ENCODE measurements at places on chromosomes 3 and 15.

DNA sequence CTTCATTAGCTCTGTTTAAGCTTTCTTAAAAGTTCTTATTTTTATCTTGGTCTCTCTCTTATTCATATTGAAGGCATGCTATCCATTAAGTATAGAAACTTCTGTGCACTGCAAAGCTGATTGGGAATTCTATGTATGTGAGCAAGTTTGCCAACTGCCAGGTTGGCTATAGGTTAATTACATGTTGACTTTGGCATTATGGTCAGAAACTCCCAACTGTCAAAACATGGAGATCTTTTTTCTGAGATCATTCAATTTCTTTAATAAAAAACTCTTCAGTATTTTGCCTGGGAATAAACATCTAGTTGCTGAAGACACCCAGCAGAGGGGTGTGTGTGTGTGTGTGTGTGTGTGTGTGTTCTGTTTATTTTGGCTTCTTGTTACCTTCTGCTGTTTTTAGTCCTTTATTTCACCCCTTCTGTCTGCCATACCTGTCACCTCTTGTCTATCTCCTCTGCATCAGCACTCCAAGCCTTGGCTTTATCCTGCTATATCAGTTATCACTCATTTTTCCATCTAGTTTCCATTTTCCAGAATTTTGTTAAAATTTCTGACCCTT lies 1.3 kb upstream of the ARL14 start:
- no peak for DNase-seq

DNA sequence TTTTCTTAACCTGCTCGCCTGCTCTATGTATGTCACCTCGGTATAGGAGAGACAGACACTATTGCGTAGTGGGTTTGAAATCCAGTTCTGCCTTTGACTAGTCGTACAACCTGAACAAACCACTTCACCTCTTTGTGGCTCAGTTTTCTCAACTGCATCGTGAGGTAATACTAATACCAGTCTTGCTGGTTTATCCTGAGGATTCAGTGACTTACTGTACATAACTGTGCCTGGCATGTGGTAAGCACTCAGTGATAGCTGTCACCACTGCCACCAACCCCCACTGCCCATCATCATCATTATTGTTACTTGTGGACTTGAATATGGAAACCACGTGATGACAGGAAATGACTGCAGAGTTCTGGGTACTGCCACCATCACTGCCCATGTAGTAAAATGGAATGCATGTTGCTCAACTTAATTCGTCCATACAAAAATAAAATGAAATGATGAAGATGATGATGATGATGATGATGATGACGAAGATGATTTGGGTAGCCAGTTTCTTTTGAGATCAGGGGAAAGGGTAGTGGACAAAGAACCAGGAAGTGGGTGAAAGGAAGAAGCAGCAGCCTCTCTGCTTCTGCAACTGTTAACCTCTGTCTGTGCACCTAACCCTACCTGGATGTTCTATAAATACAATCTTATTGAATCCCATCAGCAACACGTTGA lies 228.1 kb downstream of the FEZF2 start:
- DNase-seq, result no peak

GRCh38 chr3:166900866-166901577 lies 479.1 kb downstream of the ZBBX start:
- no peak for DNase-seq

GRCh38 chr3:132625613-132626012 lies 28.5 kb downstream of the ACKR4 start:
- no peak for DNase-seq

- DNase-seq, result no peak
Measured at GRCh38 chr3:23888617-23889228, 28.1 kb downstream of the NKIRAS1 start.

Data from CD4-positive, alpha-beta T cell treated with Interleukin-6 at 100 ng/mL for 8 hours (primary cell).